ENCODE measurements at places on chromosomes 7 and 10.

- DNase-seq, result no peak
Observed at GRCh38 chr10:14371581-14371980, 40.9 kb upstream of the FRMD4A start.

DNA sequence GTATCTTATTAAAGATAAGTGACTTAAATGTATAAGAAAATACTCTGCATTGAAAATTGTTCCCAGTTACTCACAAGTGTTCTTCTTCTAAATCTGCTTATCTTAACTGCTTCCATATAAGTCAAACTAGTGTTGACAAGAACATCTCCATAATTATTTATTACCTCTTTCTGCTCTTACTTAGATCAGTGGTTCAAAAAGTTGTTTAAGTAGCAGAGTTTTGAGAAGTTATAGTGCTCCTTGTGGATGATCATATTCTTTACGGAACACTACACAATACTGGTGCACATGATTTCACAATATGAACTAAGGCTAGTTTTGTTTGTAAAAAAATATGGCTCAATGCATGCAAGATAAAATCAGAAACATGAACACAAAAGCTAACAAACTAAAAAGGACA lies 168.4 kb downstream of the SEMA3D start:
- DNase-seq, result no peak

DNA sequence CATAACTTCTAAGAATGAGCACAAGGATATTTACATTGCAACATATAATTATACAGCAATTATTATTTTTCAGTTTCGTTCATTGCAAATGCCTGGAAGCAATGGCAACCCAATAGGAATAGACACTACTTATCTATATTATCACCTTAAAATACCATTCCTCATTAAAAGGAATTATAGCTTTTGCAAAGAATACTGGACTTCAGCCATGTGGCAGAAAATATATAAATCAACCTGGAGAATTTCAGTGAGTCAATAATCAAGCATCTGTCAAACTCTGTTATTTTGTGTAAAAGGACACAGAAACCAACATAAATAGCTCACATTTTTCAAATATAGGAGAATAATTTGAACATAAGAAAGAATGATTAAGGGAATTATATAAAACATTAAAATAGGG lies 96.1 kb upstream of the SEMA3C start:
- no peak for DNase-seq

- no peak for DNase-seq
Observed at GRCh38 chr7:95660023-95660434, 63.7 kb upstream of the PDK4 start.

Measured in activated CD4-positive, alpha-beta T cell treated with anti-CD3 and anti-CD28 coated beads, Interleukin-2, Interleukin-6, amounts not matched to agents 100 ng/mL and 50 ng/mL, durations not matched to agents 16 hours and 8 hours (primary cell).